ENCODE measurements at places on chromosomes 16 and 17. TPM values are rescaled to one million over a fixed set of nuclear protein-coding genes. Genes with fewer than 3 reads are reported as not detected.

The SMIM5 gene
- total RNA-seq: 0.17 TPM

The NXPH3 gene
- total RNA-seq: 0.19 TPM

The ULK2 gene
- 12.4 TPM for total RNA-seq

DNA sequence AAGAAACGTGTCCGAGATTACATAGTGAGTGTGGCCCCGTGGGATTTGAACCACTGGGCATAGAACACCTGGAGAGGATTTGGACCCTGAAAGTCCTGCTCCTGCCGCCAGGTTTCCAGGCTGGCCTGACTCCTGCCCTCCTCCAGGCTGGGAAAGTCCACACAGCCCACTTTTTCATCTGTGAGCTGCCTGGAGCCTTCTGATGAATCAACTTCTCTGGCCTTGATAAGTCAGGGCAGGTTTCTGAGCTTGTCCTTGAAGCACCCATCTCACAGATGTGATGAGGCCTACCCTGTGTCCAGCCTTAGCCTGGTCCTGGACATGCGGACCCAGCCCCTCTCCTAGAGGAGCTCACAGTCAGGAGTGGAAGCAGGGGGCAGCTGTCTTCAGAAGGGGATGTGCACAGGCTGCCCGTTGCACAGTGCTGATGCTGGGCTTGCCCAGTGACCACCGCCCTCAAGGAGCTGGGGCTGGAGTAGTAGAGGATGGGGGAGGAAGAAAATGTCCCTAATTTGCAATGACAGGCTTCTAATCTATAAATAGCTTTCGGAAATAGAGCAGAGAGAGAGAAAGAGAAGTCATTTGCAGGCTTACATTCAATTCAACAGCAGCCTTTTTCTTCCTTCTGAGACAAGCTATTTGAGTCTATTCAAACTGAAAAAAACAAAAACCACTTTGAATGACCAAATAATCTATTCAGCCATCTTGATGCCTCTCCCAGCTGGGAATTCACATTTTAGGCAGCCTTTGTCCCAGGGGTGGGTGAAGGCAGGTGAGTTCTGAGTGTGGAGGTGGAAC lies 73.5 kb upstream of the DNAJA2 start:
- DNase-seq: no peak

DNA sequence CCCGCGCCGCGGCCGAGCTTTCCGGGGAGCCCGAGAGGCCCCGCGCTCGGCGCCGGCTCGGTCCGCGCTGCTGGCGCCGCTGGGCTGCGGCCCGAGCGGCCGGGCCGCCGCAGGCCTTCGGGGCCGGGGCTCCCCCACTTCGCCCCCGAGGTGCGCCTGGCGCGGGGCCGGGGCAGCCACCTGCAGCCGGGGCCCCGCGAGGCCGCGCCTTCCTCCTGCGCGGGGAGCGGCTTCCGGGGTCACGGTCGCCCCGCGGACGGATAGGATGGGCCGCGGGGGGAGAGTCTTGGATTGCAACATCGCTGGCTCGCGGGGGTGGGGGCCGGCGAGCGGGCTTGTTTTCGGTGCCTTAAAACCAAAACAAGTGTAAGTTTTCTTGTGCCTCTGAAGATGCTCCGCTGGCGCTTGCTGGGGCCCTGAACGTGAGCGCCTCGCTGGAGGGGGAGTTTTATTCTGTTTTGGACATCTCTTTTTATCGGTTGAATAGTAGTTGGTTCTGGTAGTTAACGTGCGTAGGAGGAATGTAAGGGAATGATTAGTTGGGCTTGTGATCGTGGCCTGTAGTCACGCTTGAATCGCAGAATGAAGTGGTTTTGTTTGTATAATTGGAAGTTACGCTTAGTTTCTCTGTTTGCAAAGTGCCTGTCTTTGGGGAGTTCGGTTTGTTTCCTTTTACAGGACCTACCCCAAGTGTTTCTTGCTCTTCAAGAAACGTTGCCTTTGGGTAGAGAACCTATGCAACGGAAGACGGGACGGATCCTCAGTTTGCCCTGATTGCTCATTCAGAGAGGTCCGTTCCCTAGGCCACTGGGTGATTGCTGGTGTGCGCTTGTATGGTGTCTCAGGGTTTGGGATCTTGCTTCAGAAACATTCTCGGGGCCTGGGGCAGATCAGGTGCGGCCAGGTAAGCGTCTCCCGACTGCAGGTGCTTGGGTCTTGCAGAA lies 724 bp downstream of the UBE2I start:
- DNase-seq: peak; percentile 30

GRCh38 chr17:37368577-37368976 lies 7.2 kb upstream of the C17orf78 start:
- no peak for DNase-seq

GRCh38 chr17:32773856-32774694 lies 102.8 kb downstream of the MYO1D start:
- no peak for DNase-seq

- DNase-seq: no peak
These were observed 52.8 kb upstream of the ARHGAP44 start for GRCh38 chr17:12736526-12736925.

GRCh38 chr16:89096768-89097391 lies 3.2 kb downstream of the ACSF3 start:
- DNase-seq: no peak

- no peak for DNase-seq
These were observed 10.1 kb downstream of the RBFOX3 start for GRCh38 chr17:79600681-79601131.

GRCh38 chr17:17391668-17392370 lies 85.0 kb upstream of the MED9 start:
- DNase-seq: no peak

DNA sequence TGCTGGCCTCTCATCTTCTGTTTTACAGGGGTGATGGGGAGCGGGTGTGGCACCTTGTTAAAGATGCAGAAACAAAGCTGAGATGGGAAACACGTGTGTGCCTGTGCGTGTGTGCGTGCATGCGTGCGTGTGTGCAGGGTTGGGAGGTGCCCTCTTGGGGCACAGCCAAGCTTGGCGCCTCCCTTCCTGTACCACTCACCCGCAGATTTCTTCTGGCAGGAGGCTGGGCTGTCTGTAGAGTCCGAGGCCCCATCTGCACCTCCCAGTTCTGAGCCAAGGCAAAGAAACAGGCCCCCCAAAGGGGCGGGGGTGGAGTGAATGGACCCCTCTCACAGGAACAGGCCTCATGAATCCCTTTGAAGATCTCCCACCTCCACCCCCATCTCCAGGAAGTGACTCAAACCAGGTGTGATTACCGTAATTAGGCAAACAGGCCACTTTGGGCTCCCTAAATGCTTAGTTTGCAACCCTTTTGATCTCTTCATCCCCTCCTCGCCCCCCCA lies 20.9 kb downstream of the TNS4 start:
- DNase-seq: no peak

GRCh38 chr16:49635591-49636581 lies 220.0 kb downstream of the ZNF423 start:
- no peak for DNase-seq
